GM19239 (cell line): ENCODE measurements at places on chromosomes 3 and 15.

DNA sequence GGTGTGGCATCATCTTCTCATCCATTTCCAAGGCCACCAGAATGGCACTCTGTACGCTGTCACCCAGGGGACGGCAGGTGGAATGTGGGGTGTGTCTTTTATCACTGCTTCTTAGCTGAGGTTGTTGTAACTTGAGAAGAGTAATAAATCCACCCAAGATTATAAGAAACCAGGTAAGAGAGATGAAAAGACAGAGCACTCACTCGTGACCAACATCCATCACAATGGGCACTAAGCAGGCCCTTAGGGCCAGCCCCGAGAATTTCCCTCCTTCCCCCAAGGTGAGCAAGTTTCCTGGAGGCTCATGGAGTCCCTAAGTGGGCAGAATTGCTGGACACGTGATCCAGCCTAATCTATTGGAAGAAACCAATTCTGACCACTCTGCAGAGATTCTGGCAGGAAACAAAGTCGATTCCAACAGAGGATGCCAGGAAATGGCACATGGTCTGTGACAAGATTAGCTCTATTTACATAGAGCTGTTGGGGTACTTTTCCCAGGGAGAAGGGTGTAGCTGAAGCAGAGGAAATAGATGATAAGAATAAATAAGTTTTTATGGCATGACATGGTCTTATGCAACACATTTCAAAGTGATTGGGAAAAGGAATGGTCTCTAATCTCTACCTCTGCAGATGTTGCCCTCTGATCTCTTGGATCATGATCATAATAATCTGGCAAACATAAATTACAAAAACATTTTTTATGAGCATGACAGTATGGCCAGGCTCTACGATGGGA, 22.5 kb downstream of the SLC6A20 start:
- DNase-seq: no peak

DNA sequence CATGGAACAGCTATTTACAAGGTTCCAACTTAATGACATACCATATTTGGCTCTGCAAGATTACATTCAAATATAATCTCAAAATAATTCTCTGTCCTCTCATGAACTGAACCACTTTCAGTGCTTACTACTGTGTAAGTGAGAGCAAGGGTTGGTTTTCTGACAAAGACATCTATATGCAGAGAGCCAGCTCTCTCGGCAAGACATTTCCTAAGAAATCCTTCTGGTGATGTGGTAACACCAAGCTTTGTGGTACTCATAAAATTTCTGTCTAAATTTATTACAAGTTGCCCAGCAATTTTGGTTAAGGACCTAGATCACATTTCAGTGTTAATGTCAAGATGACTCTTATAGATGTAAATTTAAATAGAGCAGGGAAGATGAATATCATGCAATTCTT, 184.9 kb downstream of the GAP43 start:
- DNase-seq: no peak

- DNase-seq: no peak
These were observed 5.7 kb downstream of the ABHD5 start for GRCh38 chr3:43696441-43696840.

DNA sequence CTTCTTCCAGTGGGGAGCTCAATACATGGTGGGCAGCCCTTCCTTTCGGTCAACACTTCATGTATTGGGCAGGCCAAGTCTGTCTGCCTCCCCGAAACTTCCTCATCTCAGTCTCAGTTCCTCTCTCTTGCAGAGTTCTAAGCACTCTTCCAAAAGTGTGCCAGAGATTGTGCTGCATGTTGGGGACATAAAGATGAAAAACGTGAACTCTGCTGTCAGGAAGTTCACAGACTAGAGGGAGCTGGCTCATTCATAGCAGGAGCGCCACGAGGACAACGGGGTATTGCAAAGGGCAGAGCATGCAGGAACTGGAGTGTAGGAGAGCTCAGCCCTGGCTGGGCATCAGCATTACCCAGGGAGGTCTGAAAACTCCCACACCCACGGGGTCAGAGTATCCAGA, 15.3 kb upstream of the EPHB3 start:
- no peak for DNase-seq

GRCh38 chr15:29844290-29844903, 22.1 kb upstream of the TJP1 start:
- DNase-seq: no peak

- no peak for DNase-seq
These were observed 35.9 kb upstream of the CTNNB1 start for GRCh38 chr3:41163421-41163820.

GRCh38 chr15:66715720-66716655, 14.0 kb downstream of the SMAD6 start:
- no peak for DNase-seq

DNA sequence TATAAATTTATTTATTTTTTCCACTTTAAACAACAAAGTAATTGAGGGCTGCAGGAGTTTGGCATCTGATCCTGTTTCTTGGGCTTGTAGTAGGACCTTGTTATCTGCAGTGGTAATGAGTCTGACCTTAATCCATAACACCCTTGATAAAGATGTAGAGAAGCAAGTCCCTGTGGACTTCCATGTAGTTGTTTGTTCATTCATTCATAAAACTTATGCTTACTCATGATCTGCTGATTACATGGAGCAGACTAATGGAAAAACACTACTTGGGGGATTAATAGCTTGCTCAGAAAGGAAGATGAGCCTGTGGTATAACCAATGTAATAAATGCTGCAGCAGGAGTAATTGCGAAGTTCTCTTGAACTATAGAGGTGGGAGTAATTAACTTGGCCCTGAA, 271.5 kb upstream of the TBL1XR1 start:
- DNase-seq: no peak

DNA sequence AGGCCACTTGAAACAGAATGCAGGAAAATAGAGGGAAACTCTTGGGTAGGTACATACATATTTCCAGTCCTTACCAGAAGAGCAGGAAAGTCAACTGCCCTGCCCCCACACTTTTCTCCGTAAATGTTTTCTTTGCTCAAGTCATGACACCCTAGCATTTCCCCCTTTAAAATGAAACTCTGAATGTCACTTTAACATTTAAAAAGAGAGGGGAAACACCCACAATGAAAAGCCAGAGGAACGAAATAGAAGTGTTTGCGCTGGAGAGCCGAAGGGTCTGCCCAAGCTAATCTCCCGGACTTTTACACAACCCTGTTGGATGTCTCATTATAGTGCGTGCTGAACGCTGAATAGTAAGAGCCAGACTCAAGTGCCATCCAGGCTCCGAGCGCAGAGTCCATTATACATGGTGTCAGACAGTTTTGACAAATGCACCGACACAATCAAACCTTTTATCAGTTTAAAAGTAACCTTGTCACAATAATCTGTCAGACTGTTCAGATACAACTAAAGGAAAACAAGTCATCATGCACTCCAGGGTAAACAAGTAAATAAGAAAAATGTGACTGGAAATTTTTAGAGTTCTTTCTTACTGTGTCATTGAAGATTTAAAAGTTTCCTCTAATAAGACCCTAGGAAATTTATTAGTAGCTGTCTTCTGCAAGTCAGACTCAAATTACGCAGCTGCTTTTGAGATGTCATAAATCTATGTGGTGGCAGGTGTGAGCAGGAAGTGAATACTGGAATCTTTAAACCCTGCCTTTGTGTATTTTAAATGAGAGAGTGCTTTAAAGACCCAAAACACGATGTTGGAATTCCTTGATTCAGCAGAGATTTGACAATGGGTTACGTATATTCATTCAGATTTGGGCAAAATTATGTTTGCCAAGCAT, 159.8 kb downstream of the RBMS3 start:
- DNase-seq: no peak

- no peak for DNase-seq
These were observed 47.6 kb downstream of the SSR3 start for GRCh38 chr3:156507285-156507684.

DNA sequence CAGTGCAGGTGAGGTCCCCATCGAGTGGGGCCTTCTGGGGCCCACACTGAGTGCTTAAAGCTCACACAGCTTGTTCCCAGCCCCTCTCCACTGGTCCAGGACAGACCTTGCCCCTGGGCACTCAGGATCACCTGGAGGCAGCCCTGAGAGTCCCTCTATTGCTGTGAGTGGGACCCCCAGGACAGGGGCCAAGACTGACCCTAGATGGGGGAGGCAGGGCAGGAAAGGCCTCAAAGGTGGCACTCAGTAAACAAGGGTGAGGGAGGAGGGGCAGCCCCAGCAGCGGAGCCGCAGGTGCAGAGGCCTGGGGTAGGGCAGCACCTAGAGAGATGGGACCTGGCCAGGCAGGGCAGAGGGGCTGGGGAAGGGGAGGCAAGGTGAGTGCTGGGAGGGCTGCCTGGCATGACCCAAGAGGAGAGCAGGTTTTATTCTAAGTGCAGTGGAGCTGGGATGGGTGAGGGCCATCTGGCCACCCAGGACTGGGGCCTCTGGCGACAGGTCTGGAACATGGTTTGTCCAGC, 27.9 kb downstream of the CFAP100 start:
- DNase-seq: no peak

GRCh38 chr3:27671101-27671500, 51.0 kb downstream of the EOMES start:
- no peak for DNase-seq

DNA sequence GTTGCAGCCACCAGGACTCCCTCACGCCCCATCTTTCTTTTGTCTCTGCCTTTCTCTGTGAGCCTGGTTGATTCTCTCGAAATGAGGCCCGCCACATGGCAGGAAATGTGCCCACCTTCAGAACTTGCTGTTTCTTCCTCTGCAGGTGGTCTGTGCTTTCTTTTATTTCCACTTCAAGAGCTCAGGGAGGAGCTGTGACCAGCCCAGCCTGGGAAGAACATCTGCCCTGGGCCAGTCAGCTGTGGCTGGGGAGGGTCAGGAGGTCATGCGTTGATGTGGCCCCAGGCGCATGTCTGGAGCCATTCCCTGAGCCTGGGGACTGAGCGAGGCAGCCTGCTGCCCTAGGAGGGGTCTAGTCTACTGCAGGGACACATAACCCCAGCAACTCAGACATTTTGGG, 8.0 kb downstream of the FBLN2 start:
- no peak for DNase-seq

DNA sequence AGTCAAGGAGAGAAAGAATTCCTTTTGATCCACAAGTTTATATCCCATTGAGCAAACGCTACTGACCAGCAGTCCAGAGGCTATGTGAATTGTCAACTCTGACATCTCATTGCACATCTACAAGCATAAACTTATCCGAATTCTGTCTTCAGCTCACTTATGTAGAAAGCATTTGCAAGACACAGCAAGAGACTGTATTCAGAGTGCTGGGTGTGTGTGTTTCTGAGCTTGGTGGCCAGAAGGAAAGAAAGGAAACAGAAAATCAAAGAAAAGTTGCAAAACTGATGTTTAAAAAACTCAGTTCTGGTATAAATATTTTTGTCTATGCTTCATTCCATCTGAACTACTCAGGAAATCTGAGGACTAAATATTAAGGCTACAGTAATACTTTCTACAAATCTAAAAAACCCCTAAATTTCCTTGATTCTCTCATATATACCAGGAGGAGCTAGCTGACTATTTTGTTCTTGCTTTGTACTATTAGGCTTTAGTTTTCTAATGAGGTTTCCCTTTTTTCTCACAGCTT, 45.5 kb downstream of the LSAMP start:
- DNase-seq: no peak

- no peak for DNase-seq
These were observed 35.0 kb upstream of the ABHD17C start for GRCh38 chr15:80660119-80660518.

- DNase-seq: no peak
These were observed 23.5 kb upstream of the HES1 start for GRCh38 chr3:194112120-194113106.

- no peak for DNase-seq
These were observed 3.0 kb upstream of the MEX3B start for GRCh38 chr15:82048811-82049210.

GRCh38 chr3:175356899-175357324, 497.8 kb downstream of the NAALADL2 start:
- no peak for DNase-seq

GRCh38 chr3:177887475-177887874, 648.8 kb upstream of the KCNMB2 start:
- DNase-seq: no peak

DNA sequence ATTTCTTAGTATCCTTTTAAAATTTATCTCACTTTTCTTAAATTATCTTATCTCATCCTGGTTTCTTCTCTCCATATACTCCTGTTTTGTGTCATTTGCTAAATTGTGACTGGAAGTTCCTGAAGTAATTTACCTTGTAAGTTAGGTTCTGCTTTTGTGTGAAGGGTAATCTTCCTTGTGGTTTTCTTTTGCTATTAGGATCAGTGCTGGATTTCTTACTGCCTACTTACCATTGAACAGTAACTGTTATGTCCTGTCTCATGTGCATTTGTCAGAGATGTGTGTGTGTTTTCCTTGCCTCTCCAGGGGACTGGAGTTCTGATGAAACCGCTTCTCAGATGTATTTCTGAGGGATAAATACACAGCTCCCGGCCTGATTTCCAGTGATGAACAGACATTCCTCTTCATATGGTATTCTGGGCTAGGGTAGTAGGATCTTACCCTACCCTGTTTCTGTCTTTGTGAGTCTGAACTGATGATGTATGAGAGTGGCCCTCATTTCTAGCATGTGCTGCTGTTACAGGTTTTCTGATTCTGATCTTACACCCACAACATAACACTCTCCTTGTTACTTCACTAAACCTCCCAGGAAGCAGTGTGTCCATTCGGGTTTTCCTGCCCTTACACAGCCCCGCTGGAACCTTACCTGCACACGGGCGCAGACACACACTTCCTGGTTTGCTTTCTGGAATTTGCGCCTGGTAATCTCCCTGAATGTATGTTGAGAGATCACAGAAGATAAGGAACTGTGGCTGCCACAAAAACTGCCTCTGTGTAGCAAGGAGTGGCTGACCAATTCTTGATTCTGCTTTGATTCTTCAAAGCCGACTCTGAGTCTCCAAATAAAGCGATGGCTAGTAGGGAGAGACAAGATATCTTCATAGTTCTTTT, 14.7 kb downstream of the PAK2 start:
- no peak for DNase-seq

DNA sequence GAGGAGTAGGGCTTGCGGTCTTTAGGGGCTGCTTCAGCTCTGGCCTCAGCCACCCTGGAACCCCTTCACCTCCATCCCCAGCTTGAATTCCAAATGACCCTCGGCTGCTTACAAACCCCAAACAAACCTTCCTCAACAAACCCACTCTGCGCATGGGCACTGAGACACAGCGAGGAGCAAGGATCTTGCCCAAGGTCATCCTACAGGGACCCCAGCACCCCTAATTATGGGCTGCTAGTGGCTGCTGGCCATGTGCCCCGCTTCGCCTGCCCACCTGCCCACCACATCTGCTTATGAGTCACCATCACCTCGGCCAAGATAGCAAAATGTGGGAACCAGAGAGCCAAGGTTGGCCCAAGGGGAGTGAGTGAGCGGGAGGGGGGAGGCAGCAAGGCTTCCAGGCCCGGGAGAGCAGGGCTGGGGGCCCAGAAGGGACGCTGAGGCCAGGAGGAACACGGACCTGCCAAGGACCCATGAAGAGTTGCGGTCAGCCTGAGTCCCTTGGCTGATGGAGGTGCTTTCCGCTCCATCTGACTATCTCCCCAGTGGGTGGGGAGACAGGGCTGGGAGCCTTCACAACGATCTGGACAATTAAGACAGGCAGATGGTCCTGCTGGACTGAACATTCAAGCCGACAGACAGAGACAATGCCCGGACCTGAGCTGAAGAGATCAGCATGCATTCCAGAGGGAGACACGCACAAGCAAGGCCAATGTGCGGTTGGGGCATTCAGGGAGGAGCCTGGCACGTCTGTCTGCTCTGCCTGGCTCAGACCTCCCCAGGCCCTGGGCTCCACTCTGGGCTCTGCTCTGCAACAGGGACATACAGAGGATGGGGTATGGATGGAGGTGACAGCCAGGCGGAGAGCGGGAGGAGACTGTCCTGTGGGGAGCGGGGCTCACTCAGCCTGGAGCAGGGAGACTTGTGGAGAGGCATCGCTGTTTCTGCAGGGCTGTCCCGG, 10.8 kb upstream of the GRIP2 start:
- no peak for DNase-seq

GRCh38 chr15:62052713-62053112, 7.5 kb downstream of the VPS13C start:
- no peak for DNase-seq
